ENCODE measurements at places on chromosomes 2 and 18.

DNA sequence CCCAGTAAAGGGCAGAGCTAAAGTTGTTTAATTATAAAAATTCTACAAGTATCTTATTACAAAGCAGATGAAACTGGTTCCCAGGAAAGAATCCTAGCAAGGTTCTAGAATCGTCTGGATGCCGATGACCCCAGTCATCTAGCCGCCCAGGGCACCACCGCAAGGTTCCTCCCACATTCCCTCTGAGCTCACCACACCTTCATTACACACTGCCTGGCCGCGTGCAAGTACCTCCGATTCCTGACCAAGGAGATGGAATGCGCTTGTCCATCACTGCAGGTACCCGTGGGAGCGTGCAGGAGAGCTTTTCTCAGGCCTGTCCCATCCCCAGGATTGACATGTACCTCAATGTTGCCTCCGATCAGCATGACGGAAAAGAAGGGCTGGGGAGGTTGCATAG, 158.5 kb downstream of the LAMA1 start:
- DNase-seq: no peak

- no peak for DNase-seq
Observed at GRCh38 chr2:215357660-215358059, 45.8 kb downstream of the ATIC start.

DNA sequence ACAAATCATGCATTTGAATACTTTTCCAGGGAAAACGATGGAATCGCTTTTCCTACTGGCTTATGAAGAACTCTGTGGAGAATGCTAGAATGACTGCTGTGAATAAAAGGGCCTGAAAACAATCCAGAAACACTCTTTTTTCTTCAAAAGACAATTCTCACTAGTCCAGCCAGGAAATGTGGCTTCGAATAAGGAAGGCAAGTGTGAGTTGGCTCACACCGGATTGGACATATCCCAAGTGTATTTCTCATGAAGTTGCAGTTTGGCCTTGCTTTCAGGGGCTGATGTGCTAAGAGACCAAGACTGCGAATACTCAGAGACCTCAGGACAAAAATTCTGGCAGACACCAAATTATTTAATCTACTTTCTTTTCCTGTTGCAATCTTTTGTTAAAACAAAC, 54.1 kb downstream of the FIGN start:
- DNase-seq: no peak

- DNase-seq: no peak
Observed at GRCh38 chr2:160290598-160290997, 90.5 kb upstream of the ITGB6 start.

DNA sequence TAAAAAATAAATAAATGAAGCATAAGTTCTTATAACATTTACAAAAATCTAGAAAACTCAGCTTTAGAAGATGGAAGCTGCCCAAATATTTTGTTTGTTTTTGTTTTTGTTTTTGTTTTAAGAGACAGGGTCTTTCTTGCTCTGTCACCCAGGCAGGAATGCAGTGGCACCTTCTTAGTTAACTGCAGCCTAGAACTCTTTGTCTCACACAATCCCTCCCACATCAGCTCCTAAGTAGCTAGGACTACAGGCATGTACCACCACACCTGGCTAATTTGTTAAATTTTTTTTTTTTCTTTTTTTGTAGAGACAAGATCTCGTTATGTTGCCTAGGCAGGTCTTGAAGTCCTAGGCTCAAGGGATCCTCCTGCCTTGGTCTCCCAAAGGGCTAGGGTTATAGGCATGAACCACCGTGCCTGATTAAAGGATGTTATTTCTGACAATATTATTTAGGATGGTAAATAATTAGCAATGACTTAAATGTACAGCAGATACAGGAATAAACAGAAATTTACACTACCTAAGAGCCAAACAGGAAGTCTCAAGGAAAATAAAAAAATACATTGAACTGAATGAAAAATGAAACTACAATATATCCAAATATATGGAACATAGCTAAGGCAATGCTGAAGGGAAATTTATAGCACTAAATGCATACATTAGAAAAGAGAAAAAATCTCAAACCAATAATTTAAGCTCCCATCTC, 17.2 kb downstream of the SESTD1 start:
- DNase-seq: no peak

DNA sequence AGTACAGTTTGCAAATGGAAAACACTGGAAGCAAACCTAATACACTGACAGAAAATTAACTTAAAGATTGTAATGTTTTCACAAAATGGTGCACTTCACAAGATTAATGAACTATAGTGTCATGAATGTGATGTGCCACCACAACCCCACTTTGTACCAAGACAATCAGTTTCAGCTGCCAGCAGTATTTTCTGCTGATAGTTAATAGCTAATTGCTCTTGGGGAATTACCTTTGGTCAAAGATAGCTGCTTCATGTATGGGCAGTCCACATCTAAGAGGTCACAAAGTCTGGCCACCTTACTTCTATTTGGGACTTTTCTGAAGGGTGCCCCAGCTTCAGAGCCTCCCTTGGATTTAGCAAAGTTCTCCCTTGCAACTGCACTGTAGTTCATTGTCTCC, 254.0 kb downstream of the CALCRL start:
- DNase-seq: no peak

DNA sequence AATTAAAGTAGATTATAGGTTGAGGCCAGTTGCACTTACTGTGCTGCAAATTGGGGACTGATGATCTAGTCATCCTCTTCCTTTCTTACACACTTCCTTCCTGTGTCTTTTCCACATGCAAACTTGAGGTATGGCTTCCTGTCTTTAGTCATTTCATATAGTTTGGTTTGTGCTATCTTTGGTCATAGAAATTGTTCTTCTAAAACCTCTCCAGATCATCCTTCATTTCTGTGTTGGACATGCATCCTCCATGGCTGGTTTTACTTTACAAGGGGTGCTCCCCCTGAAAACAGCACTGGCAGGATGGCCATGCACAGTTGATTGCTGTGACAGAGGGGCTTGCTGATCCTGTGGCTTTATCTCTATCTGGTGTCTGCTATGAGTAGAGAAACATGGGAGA, 36.5 kb downstream of the MGAT5 start:
- DNase-seq: no peak

- DNase-seq: no peak
Observed at GRCh38 chr2:160109243-160109642, 46.8 kb upstream of the PLA2R1 start.

DNA sequence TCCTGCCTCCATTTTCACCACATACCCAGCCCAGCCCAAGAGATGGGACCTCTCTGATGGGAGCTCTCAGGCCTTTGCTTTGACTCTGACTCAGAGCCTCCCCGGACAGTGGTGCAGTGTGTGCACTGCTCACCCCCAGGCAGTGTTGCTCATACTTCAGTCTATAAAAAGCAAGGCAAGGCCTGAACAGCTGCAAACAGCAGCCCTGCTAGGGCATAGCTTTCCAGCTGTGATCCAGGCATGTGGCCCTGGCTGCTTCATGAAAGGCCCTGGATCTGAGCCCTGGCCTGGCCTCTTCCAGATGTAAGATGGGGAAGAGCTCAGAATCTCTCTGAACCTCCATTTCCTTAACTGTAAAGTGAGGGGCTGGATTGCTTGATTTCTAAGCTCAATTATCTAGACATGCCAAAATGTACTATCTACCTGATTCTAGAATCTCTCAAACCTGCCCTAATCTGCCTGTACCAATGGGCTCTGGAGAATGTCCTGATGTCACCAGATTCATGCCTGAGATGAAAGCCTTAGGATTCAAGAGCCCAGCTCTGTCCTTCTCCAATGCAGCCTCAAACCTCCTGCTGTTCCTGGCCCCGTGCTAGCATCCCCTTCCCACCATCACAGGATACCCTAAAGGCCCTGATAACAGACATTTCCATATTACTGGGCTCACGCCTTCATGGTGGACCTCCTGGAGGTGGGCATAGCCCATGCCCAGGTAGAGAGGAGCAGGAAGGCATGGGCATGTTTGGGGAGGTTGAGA, 206.9 kb downstream of the ARL4C start:
- DNase-seq: peak; percentile 43

DNA sequence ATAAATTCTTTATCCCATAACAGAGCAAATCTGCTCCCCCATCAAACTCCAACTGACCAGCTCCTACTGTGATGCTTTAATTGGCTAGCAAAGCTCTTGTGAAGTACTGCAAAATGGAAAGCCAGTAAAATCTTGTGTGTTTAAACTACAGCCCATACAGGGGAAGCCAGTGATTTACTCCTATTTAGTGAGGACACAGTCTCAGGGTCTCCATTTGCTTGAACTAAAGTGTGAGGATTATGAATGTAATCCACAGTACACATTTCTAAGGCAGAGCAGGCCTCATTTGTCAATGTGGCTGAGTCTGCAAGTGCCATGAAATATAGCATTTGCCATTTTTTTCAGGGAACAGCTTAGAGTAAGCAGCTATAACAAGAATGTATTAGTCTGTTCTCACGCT, 259.3 kb downstream of the PIEZO2 start:
- no peak for DNase-seq

DNA sequence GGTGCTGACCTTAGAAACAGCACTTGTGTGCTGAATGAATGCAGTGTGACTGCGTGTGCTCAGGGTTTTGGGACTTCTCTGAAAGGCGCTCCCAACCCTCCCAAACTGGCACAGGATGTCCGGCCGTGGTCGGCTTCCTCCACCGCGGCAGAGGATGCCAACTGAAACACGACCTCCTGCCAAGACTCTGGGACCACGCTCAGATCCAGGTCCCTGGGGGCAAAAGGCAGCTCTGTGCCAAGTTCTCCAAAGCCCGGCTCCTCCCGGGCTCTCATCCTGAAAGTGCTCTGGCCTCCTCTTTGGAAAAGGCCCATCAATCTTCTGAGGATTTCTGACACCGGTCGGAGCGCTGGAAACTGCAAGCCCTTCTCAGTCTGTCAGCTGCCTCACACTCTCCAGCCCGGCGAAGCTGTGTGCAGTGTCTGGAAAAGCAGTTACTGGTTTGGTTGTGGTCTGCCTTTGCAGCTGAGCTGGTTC, 32.3 kb upstream of the ZBTB7C start:
- DNase-seq: no peak

DNA sequence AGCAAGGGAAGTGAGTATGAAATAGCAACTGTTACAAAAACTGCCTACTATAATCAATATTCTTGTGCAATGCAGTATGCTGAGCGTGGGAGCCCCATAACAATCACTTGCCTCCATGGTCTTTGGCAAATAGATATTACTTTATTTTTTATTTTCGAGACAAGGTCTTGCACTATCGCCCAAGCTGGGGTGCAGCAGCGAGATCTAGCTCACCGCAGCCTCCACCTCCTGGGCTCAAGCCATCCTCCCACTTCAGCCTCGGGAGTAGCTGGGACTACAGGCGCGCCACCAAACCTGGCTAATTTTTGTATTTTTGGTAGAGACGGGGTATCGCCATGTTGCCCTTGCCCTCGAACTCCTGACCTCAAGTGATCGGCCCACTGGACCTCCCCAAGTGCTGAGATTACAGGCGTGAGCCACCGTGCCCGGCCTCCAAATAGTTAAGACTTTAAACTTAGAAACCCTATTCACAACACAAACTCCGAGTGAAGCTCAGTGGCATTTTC, 1.2 kb upstream of the CCNT2 start:
- DNase-seq: no peak

- no peak for DNase-seq
Observed at GRCh38 chr2:222013889-222014288, 284.9 kb downstream of the PAX3 start.

- DNase-seq: no peak
Observed at GRCh38 chr18:46261799-46262198, 157.6 kb downstream of the HAUS1 start.

DNA sequence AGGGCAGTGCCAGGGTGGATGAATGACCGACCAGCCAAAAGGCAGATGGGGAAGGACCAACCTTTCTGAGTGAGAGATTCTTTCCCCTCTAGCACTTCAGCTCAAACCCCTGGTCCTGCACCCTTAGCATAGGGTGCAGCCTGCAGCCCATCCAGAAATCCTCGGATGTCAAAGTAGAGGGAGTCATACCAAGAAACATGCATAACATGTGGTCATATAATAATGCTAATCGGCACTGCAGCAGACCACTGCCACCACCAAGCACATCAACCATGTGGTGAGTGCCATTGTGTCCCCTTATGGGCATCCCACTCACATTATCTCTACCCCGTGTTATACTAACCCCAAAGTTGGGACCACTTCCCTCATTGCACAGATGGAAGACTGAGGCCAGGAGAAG, 17.7 kb downstream of the ATOH8 start:
- no peak for DNase-seq

- DNase-seq: no peak
Observed at GRCh38 chr2:189161894-189162293, 17.7 kb downstream of the COL5A2 start.

- no peak for DNase-seq
Observed at GRCh38 chr2:158243392-158243791, 141.7 kb downstream of the UPP2 start.

DNA sequence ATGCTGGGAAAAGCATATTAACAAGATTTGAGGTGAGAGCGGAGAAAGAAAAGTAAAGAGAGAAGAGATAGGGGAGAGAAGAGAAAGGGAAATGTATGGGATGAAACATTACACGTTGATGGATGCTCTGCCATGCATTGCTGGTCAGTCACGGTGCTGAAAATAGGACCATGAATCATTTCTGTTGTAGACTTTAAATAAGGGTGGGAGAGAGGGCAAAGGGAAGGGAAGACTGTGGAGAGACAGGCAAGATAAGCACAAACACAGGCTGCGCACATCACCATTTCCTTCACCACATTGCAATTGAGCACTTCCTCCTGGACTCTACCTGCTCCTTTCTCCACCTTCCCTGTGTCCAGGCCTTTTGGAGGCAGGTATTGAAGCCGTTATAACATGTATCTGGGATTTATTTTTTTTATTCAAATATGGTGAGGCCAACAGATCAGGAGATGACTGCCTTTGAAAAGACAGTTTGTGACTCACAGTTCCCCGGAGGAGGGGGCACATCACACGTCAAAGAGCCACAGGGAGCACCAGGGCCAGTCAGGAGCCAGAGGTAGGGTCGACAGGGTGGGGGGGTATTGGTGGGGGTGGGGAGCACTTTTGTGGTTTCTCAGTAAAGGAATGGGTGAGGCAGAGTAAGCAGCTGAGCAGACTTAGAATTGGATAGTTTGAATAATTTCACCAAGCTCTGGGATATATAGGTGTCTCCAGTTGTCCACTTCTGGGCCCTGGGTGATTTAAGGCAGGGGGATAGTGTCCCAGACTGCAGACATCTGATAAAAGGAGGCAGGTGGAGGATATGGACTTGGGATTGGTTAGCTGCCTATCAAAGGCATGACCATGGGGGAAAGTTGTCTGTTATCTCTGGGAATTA, 372.8 kb upstream of the ST6GAL2 start:
- no peak for DNase-seq

DNA sequence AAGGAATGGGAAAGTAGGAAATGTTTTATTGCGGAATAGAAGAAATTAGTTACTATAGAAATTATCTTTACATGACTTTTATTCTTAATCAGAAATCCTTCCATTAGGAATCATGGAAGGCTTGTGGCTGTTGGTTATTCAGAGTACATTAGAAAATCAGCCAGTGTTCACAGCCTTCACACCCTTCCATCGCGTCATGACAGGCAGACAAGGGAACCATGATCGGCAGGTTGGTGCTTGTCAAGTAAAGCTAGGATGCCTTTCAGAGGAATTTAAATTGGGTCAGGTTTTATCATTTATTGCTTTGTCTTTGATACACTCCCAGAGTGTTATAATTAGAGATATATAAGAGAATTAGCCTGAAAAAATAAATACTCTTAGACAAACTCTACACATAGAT, 400.6 kb downstream of the THSD7B start:
- DNase-seq: no peak

- no peak for DNase-seq
Observed at GRCh38 chr2:3173031-3173430, 204.6 kb downstream of the EIPR1 start.

- DNase-seq: no peak
Observed at GRCh38 chr2:202141329-202141947, 68.4 kb downstream of the KIAA2012 start.

GRCh38 chr18:7658701-7659100, 91.6 kb downstream of the PTPRM start:
- no peak for DNase-seq

GRCh38 chr2:98615481-98615880, 7.1 kb downstream of the UNC50 start:
- DNase-seq: no peak
